ENCODE measurements at places on chromosomes 2 and 18.

GRCh38 chr2:85810371-85811179 is 56.8 kb downstream of the ATOH8 start:
- no peak for DNase-seq

DNA sequence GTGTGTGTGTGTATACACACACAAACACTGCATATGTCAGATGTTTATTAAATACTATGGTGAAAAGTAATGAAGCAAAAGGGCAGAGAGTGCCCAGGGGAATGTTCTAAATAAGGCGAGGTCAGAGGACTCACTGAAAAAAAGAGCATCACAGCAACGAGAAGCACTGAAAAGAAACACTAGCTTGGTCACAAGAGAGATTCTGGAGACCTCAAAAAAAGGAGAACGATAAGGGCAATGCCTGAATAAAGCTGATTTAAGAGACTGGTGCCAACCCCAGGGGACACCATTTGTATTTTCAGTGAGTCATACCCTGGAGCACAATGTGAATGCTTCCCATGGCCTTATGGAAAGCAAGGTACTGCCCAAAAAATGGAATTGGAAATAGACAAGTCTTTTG is 14.5 kb downstream of the SLC40A1 start:
- DNase-seq: no peak

DNA sequence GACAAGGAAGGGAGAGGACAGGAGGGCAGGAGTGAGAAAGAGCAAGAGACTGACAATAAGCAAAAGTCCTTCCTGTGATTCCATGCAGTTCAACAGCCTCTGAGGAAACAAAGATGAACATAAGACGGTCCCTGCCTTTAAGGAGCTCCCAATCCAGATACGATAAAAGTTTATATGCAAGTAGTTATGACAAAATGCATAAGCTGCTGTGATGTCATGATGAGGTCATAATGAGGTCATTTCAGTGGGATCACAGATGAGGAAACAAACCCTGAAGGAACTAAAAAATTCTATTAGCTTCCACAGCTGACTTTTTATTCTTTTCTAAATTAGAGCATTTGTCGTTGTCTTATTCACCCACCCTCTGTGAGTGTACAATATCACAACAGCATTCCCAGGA is 458.5 kb upstream of the ACVR2A start:
- DNase-seq: no peak

- DNase-seq: no peak
Observed at GRCh38 chr18:32707147-32707546, 65.7 kb downstream of the KLHL14 start.

DNA sequence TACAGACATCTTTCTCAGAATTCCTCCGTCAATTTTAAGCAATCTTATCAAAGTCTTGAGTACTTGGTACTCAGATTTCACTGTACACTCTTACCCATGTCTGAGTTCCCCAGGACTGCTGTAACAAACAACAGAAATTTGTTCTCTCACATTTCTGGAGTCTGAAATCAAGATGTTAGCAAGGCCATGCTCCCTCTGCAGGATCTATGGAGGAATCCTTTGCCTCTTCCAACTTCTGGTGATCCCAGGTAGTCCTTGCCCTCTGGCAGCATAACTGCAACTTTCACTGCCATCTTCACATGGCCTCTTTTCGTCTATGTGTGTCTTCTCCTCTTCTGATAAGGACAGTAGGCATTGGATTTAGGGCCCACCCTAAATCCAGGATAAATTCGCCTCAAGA is 17.1 kb upstream of the CACNB4 start:
- no peak for DNase-seq

DNA sequence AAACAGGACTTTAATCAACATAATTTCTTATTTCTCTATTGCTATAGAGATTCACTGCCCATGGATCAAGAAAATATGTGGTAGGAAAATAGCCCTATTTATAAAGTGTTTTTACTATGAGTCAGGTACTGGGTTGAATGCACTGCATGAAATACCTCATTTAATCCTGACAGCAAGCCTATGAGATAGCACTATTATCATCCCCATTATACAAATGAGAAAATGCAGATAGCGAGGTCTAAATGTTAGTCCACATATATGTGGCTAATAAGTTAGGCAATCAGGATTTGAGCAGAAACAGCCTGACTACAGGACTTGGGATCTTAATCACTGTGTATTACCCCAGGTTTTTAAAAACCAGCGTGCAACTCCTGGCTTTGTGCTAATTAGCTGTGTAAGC is 8.5 kb upstream of the LYPD1 start:
- no peak for DNase-seq

GRCh38 chr18:26003356-26003755 is 87.1 kb downstream of the SS18 start:
- no peak for DNase-seq

DNA sequence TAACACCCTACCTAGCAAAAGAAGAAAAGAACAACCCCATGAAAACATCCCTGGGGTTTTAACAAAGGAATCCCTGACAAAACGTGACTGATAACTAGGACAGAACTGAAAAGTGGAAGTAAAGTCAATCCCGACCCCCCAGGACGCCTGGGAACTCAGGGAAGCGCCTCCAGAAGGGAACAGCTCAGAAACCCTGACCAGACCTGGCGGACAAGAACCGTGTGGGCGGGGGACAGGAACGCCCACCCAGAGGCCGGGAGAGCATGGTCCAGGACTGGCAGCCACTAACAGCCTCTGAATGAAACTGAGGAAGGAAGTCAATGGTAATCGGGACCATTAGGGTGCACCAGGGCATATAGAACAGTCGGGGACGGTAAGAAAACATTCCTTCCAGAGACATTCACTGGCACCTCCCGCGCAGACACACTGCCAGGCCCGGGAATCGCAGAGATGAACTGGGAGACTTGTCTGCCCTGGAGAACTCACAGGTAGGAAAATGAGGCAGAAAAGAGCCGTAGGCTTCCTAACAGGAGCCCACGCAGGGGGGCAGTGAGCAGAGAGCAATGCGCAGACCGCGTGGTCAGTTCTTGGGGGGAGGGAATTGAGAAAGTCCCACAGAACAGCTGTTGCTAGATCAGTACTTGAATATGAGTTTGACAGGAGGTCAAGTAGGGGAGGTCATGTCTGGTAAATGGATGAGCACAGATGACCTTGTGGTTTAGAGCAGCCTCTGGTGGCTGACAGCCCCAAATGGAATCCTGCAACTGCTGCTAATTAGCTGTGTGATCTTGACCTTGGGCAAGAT is 1.3 kb upstream of the TBC1D8 start:
- peak; percentile 65 for DNase-seq

DNA sequence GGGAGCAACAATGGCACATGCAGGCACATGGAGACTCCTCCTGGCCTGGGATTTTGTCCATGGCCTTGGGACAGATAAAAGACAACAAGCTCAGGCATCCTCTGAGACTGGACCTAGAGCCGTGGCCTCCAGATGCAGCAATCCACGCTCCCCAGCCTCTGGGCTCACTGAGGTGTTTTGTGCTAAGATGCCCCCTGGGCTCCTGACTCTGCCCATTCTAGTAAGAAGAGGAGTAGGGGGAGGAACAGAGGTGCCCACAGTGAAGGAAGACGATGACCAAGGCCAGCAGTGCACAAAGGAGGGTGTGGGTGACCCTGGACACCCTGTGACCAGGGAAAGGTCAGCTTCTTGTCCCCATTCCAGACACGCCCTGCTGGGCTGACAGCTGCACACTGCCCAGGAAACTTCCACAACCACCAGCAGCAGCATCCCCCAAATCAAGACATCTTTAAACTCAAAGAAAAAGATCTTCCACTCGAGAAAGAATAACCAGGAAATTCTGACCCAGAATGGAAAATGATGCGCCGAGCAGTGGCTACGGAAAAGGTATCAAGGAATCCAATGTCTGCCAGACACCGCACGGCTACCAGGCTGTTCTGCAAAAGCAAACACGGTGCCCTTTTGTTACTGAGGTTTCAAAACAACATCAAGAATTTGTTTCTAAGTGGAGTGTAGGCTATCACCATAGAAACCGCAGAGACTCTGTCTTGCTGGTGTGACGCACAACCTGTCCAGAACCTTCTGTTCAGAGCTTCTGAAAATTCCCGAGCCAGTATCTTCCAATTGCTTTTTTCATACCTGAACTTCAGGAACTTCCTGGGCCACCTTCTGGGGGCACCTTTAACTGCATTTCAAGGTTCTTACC is 65.5 kb downstream of the ZNF516 start:
- DNase-seq: no peak

- DNase-seq: no peak
Observed at GRCh38 chr2:37552339-37552738, 119.1 kb downstream of the CDC42EP3 start.

DNA sequence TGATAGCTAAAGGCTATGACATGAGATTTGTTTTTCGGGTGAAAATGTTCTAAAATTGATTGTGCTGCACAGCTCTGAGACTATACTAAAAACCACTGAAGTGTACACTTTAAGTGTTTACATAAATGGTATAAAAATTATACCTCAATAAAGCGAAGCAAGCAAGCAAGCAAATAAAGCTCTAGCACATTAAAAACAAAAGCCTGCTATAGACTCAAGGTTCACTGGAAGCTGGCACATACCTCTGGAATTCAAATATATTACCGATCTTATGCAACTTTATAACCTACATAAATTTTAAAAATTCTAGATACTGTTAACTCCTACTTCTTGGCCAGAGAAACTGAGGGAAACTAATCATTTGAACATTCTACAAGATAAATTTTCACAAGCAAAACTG is 20.1 kb downstream of the PELI1 start:
- no peak for DNase-seq

DNA sequence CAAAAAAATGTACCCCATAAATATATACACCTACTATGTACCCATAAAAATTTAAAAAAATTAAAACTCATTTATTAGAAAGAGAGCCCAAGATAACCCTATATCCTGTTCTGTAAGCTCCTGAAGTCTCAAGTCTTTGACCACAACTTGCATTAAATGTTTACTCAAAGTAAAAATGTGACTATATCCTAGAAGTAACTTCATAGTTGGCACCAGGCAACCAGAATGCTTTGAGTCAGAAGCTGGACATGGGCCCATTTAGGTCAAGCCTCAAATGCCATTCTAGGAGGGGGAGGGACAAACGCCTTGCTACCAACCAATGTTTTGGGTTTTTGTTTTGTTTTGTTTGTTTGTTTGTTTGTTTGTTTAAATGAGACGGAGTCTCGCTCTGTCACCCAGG is 9.3 kb upstream of the TBC1D8 start:
- no peak for DNase-seq

GRCh38 chr18:73835656-73836364 is 311.8 kb downstream of the FBXO15 start:
- no peak for DNase-seq

GRCh38 chr18:50619861-50620275 is 60.0 kb downstream of the MAPK4 start:
- no peak for DNase-seq

- DNase-seq: peak; percentile 73
Observed at GRCh38 chr2:73284296-73285158, at the start of gene FBXO41. Gene FBXO41 (minus strand): TSS chr2:73284478. CDS start chr2:73269630, 14,848 bp downstream.

GRCh38 chr18:10365021-10365500 is 89.4 kb upstream of the APCDD1 start:
- DNase-seq: no peak

DNA sequence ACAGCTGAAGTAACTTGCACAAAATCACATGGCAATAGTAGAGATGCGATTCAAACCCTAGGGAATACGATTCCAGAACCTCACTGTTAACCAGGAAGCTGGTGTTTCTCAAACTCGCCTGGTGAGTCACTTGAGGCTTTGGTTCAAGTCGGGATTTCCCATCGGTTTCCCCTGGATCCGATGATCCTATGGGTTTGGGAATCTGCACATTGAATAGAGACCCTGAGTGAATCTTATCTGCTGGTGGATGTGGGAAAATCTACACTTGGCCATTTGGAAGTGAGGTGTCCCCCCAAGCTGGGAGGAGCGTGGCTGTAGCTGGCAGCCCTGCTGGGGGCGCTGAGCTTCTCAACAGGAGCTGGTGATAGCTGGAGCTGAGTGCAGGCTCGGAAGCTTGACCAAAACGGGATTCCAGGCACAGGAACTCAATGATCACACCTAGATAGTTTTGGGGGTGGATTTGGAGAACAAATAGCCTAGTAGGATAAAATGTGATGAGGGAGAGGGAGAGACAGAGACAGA is 135.4 kb downstream of the PRKCE start:
- no peak for DNase-seq

GRCh38 chr2:232689152-232689910 is 7.8 kb upstream of the GIGYF2 start:
- DNase-seq: no peak

DNA sequence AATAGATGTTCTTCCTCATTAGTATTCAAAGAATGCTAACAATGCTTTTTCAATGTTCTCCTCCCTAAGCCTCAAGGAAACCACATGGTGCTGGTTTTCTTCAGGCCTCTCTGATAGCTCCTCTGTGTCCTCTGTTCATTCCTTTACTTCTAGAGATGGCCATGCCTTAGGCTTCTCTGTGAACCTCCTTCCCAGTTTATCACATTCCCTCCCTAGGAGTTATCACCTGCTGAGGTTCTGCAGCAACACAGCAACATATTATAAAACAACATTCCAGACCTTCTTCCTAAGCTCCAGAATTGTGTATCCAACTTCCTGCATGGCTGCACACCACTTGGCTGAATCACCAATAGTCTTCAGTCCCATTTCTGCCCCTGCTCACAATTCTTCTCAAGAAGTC is 325.5 kb downstream of the IRS1 start:
- no peak for DNase-seq

GRCh38 chr2:39666491-39667101 is 879 bp downstream of the TMEM178A start:
- DNase-seq: peak; percentile 72

Measured in retina (tissue), 1 donor.